ENCODE measurements at places on chromosomes 2 and 18. TPM values are rescaled to one million over a fixed set of nuclear protein-coding genes. Genes with fewer than 3 reads are reported as not detected.

The CNDP1 gene
- total RNA-seq = not detected

DNA sequence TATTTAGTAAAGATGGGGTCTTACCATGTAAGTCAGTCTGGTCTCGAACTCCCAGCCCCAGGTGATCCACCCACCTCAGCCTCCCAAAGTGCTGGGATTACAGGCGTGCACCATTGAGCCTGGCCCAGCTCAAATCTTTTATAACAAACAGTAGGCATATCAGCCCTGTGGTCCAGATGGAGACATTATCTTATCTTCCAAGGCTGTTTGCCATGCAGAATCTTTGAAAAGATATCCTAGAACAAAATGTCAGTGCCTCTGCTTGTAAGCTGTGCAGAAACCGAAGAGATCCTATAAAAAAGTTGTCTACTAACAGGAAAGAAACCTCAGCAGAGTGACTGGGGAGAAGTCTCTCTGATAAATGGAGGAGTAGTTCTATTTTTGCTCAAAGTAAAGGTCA, 142.1 kb downstream of the PTH2R start:
- DNase-seq = no peak

The DNAH6 gene
- total RNA-seq = 1.3 TPM

GRCh38 chr2:20838016-20838415, 15.1 kb upstream of the LDAH start:
- no peak for DNase-seq

DNA sequence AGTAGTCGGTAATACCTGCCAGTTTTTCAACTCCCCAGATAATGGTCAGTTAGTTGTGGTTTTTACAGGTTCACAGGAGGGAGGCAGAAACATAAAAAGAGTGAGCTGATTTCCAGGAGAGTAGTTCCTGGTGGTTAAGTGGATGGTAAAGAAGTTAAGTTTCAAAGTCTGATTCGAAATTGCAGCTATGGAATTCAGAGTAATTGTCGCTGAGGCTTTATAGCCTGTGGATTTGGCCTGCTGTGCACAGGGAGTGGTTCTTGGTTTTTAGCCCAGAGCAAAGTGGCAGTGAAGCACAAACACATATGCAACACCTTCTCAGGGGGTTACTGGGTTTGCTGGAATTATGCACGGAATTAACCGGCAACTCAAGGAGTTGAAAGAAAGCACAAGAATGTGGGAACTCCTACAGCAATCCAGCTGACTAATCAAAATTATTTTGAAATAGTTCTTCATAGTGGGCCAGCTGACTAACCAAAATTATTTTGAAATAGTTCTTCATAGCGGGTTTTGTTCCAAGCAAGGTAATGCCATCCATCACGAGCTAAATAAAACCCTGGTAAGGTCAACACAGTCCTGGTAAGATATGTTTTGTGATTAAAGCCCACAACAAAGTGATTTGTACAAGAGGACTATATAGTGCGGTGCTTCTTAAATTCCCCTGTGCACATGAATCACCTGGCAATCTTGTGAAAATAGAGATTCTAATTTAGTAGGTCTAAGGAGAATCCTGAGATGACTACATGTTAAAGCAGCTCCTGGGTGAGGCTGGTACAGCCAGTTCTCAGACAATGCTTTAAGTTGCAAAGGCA, 94.4 kb downstream of the SGPP2 start:
- DNase-seq = no peak

The SLC4A5 gene
- 2.0 TPM for total RNA-seq

GRCh38 chr18:2222270-2223185, 348.8 kb downstream of the METTL4 start:
- DNase-seq = no peak

DNA sequence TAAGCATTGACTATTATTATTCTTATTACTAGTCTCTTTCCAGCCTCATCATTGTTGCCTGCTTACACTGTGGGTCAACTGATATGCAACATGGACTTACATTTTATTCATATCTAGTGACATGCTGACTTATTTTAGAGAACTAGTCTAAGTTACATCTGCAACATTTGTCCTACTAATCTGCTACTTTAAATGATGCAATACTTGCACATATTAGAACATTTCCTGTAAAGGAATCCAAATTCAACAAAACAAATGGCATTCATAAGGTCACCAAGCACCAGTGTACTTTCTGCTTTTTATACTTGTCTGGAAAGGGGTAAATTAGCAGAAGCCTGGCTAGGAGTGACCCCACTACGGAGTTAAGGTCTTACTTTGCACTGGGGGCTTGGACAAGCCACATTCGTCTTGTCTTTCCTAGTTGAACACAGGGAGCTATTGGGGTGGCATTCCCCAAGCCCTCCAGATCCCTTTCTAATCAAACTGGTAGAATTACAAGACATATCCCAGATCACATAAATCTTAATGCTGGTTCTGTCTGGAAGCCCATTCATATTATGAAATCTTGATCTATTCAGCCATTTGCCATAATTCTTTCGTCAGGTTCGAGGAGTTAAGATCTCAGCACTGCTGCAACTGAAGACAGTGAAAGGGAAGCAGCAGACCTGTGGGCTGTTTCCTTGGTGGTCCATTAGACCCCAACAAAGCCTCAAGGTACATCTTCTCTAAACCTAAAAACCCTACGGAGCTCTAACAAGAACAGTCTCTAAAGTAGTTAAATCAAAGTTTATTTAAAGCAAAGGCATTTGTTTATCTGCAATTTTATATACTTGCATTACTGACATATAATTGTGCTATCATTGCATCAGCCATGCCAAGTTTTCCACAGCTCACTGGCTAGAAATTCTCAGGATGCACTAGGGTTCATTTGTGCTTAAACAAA, 49.9 kb upstream of the RTN4 start:
- DNase-seq = no peak

The QPCT gene
- 0.29 TPM for total RNA-seq

- DNase-seq = no peak
Observed at GRCh38 chr2:32745191-32745590, 117.3 kb downstream of the TTC27 start.

GRCh38 chr18:63407734-63408133, 14.5 kb downstream of the VPS4B start:
- DNase-seq = no peak

DNA sequence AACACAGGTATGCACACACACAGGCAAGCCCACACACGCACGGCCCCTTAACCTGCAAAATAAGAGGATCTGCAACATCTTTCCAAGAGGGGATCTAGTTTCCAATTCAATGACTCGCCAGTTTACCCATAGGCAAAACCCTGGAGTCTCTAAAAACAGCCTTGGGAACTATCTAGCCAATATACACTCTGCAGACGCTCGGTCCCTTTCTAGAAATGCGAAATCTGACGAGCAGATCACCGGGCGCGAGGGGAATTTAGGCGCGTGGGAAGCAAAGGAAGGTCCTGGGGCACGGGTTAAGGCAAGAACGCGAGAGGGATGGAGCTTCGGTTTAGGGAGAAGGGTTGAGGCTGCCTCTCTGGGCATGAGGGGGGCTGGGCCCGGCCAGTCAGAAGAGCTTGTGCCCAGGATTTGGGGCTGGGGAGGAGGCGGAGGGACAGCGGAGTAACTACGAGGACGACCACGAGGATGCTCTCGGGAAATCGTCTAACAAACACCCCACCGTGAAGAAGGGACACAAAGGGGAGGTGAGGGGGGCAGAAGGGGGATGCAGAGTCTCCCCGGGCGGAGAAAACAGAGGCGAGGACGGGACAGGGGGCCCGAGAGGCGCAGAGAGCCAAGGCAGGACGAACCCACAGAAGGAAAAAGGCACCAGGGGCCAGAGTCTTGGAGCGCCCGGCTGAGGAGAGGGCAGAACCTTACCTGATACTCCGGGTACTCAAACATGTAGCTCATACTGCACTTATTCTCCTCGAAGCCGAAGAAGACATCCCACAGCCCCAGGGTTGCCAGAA, 542 bp downstream of the PGAP1 start:
- peak; percentile 50 for DNase-seq

- DNase-seq = peak; percentile 12
Observed at GRCh38 chr2:55269645-55269990, 587 bp upstream of the MTIF2 start.

Data from activated CD8-positive, alpha-beta T cell treated with anti-CD3 and anti-CD28 coated beads for 36 hours (primary cell).